CD4-positive, alpha-beta T cell treated with Interleukin-2 at 100 ng/mL for 4 hours (primary cell): ENCODE measurements at places on chromosomes 3 and 15.

GRCh38 chr3:69197455-69197854 is 75.1 kb upstream of the LMOD3 start:
- no peak for DNase-seq

GRCh38 chr15:28096670-28097431 is 2.3 kb downstream of the OCA2 start:
- DNase-seq = no peak

GRCh38 chr3:118055381-118055780 is 979.3 kb downstream of the IGSF11 start:
- no peak for DNase-seq

GRCh38 chr3:65400899-65401298 is 637.8 kb downstream of the MAGI1 start:
- DNase-seq = no peak

- no peak for DNase-seq
Measured at GRCh38 chr3:180294282-180295027, 257.7 kb upstream of the PEX5L start.

GRCh38 chr15:66886241-66886675 is 179.1 kb upstream of the SMAD3 start:
- no peak for DNase-seq

- no peak for DNase-seq
Measured at GRCh38 chr15:90595763-90596155, 66.0 kb downstream of the CRTC3 start.

DNA sequence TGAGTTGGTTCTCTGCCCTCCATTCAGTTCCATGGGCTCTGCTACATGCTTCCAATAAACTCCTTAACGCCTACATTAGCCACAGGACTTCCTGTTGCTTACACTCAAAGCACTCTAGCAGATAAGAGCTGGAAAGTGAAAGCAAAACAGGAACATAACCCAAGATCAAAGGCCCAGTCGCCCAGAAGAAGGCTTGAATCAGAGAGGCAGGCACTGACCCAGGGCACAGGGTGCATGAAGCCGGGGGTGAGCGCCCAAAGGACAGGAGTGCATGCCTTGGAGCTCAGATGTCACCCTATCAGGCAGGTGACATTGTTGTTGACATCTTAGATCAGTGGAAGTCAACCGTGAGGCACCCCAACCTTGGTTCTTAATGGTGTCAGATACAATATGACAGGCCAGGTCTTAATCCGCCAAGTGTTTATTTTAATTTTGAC is 235.1 kb downstream of the UACA start:
- peak; percentile 72 for DNase-seq

DNA sequence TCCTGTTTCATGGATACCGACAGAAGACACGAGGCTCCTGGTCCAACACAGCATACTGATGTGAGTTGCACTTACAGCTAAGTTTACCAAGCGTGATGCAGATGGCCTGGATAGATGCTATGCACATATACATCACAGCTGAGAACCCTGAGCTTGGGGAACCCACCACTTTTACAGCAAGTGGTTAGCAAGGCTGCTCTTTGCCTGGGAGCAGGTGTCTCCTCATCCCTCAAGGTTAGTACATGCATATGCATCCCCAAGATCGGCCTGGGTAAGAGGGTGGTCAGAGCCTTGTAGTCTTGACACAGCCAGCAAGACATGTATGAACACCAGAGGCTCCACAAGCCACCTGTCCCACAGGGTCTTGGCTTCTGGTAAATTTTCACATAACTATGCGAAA is 28.3 kb downstream of the LRRC2 start:
- DNase-seq = no peak

DNA sequence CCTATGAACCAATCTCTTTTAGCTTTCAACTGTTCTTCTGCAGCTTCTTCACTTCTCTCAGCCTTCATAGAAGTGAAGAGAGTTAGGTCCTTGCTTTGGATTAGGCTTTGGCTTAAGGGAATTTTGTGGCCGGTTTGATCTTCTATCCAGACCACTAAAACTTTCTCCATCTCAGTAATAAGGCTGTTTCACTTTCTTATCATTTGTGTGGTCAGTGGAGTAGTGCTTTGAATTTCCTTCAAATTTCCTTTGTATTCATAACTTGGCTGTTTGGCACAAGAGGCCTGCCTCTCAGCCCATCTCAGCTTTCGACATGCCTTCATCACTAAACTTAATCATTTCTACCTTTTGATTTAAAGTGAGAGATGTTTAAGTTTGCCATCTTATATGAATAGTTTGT is 21.7 kb downstream of the DZIP1L start:
- no peak for DNase-seq
